Fibroblast of gingiva (primary cell): ENCODE measurements at places on chromosomes 12 and 14.

- no peak for DNase-seq
These were observed 251.5 kb downstream of the PAWR start for GRCh38 chr12:79439175-79439825.

DNA sequence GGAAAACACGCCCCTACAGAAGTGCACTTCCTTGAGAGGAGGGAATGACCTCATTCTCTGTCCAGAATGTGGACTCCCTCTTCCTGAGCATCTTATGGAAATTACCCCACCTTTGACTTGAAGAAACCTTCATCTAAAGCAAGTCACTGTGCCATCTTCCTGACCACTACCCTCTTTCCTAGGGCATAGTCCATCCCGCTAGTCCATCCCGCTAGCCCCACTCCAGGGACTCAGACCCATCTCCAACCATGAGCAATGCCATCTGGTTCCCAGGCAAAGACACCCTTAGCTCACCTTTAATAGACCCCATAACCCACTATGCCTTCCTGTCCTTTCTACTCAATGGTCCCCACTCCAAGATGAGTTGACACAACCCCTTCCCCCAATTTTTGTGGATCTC lies 5.0 kb upstream of the INHBE start:
- no peak for DNase-seq

DNA sequence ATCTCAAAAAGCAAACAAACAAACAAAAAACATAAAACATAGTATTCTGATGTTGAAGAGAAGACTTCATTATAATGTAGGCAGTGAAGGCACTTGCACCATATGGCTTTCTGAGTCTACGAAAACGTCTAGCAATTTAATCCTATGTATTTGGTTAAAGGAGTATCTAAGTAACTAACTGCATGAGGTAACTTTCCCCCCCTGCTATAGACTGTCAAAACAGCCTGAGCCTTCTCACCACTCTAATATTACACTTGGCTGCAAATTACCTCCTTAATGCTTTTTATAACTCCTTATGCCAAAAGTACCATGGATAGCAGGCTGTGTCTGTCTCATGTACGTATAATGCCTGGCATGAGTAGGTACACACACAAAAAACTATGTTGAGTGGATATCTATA lies 607.6 kb upstream of the FLRT2 start:
- no peak for DNase-seq

GRCh38 chr12:92533280-92533890 lies 169.4 kb upstream of the PLEKHG7 start:
- peak; percentile 61 for DNase-seq

DNA sequence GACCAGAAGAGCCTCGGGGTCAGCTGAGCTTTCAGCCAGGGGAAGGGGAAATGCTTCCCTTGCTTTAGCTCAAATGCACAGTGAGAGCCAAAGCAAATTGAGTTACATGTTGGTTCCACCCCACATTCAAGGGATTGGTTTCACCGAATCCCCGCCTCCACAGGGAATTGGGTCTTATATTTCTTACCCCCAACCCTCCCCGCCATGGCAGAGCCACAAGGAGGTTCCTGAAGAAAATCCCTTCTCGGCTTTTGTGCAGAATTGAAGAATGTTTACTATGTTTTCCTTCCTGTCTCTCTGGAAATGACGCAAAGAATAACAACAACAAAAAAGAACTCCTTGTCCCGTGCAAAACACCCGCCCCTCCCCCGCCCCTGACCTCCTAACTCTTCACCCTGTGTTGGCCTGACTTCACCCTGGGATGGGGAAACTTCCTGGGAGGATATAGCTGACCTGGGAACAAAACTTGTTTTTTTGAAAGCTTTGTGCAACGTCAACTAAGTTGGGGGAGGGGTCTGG lies 21.9 kb upstream of the CIPC start:
- DNase-seq, result peak; percentile 86

- DNase-seq, result no peak
These were observed 199.6 kb upstream of the CNOT2 start for GRCh38 chr12:70043490-70044138.

- peak; percentile 65 for DNase-seq
These were observed 10.3 kb downstream of the TWF1 start for GRCh38 chr12:43795716-43796280.
